ENCODE measurements at places on chromosomes 7 and 10. TPM values are rescaled to one million over a fixed set of nuclear protein-coding genes. Genes with fewer than 3 reads are reported as not detected.

GIMAP5 gene
- 14.9 TPM for polyA plus RNA-seq

BTBD16 gene
- polyA plus RNA-seq, result 0.04 TPM

FRAT2 gene
- 6.6 TPM for polyA plus RNA-seq

RAB19 gene
- not detected for polyA plus RNA-seq

LRRC18 gene
- polyA plus RNA-seq, result not detected

ANKMY2 gene
- 7.7 TPM for polyA plus RNA-seq

NME8 gene
- not detected for polyA plus RNA-seq

CALML3 gene
- not detected for polyA plus RNA-seq

ERVW-1 gene
- not detected for polyA plus RNA-seq

TLX1 gene
- polyA plus RNA-seq, result not detected

VTI1A gene
- 10.8 TPM for polyA plus RNA-seq

XPNPEP1 gene
- 245 TPM for polyA plus RNA-seq

NKX2-3 gene
- not detected for polyA plus RNA-seq

ALOX5 gene
- 0.04 TPM for polyA plus RNA-seq

TAS2R5 gene
- 1.3 TPM for polyA plus RNA-seq

STRIP2 gene
- 2.4 TPM for polyA plus RNA-seq

UBE2H gene
- polyA plus RNA-seq, result 51.7 TPM

Measured in endothelial cell of umbilical vein (primary cell).